ENCODE measurements at places on chromosomes 12 and 14. TPM values are rescaled to one million over a fixed set of nuclear protein-coding genes. Genes with fewer than 3 reads are reported as not detected.

- DNase-seq, result no peak
These were observed 561.6 kb downstream of the RERGL start for GRCh38 chr12:17528394-17528793.

DNA sequence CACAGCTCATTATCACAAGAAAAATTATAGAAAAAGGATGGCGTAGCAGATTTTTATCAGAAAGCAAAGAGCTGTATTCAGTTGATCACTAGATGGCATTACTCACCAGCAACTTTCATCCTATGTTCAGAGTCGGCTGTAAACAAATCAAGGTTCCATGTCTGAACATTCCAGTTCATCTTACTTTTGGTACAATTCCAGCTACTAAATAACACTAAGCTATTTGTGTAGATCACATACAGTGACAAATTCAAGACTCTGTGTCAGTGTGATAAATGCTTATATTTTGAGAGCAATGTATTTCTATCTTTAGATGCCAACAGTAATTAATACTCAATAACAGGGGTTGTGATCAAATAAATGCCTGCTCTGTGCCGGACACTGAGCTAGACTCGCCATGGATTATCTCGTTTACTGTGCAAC lies 30.1 kb downstream of the NRDE2 start:
- DNase-seq, result peak; percentile 53

DNA sequence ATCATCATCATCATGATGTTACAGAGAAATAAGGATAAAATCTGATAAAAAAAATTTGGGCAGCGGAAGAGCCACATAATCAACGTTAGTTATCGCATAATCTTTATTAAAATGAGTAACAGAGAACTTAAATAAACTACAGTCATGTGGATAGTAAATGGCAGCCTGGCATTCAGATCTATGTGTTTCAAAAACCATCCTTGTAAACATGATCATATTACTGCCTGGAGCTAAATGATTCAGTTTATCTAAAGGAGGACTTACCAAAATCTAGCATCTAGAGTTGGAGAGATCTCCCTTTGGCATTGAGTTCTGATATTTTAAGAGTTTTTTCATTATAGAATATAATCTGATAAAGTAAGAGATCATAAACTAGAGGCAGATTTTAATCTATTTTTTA lies 200.1 kb upstream of the MGAT4C start:
- no peak for DNase-seq

DNA sequence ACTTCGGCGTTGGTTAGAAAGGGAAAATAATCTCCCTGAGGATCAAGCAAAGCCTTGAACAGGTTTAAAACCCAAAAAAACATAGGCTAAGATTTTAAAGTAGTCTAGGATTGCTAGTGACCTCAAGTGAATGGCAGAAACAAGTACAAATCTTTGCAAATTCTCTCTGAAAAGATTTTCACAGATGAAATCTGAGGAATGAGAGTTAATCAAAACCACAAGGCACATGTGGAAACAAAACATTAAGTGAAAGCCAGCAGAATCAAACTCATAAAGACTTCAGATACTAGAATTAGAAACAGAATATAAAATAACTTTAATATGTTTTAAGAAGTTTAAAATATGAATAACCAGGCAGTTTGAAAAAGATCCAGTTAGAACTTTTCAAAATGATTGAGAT lies 52.2 kb upstream of the CFL2 start:
- DNase-seq, result no peak

DNA sequence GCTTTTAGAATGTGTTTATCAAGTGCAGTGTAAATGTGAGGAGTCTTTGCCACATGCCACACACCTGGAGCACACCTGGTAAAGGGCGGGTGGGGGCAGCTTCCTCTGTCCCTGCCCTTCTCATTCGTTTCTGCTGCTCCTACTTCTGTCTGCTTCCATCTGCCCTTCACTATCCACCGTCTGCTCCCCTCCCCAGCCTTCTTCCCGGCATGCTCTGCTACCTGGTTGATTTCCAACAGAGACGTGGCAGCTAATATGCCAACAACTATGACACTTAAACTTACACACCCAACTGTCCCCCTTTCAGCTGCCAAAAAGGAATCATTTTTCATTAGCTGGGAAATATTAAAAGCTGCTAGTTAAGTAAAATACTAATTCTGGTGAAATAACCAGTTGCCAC lies 9.1 kb upstream of the CARMIL3 start:
- DNase-seq, result no peak

- peak; percentile 14 for DNase-seq
These were observed 936 bp downstream of the TFCP2 start for GRCh38 chr12:51171884-51172514.

- DNase-seq, result no peak
These were observed 180.2 kb upstream of the PZP start for GRCh38 chr12:9388379-9388778.

- DNase-seq, result no peak
These were observed 877.7 kb downstream of the SLC6A15 start for GRCh38 chr12:84034871-84035270.

GRCh38 chr12:5921966-5922899 lies 22.8 kb downstream of the ANO2 start:
- no peak for DNase-seq

GRCh38 chr12:7099290-7099996 lies 7.2 kb upstream of the C1R start:
- no peak for DNase-seq

GRCh38 chr14:69990323-69990722 lies 111.1 kb downstream of the SMOC1 start:
- no peak for DNase-seq

DNA sequence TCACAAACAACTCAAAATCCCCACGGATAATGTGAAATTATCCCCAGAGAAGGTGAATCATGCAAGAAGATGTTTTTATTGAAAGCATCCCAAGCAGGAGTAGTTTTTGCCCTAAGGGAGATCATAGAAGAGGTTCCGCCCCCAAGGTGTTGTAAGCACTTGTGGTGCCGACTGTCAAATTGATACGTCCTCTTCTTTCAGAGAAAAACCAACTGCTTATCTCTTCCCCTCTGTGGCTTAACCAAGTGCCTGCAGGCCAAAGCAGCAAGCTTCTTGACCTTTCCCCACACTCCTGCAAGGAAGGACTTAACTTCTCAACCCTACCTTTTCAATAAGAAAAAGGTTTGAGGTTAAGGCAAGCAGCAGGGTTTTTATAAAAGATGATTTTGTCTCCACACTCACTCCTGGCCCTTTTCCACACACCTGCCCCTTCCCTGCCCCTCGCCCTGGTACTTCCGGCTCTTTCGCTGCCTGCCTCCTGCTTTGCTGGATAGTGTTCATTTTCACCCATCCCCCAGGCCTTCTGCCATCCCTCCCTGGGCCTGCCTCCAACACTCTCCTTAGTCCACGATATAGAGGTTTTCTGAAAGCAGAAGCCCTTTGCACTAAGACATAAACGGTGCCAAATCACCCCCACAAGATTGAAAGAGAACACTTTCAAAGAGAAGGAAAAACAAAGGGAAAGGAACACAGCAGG lies 114.5 kb downstream of the EGLN3 start:
- no peak for DNase-seq

DNA sequence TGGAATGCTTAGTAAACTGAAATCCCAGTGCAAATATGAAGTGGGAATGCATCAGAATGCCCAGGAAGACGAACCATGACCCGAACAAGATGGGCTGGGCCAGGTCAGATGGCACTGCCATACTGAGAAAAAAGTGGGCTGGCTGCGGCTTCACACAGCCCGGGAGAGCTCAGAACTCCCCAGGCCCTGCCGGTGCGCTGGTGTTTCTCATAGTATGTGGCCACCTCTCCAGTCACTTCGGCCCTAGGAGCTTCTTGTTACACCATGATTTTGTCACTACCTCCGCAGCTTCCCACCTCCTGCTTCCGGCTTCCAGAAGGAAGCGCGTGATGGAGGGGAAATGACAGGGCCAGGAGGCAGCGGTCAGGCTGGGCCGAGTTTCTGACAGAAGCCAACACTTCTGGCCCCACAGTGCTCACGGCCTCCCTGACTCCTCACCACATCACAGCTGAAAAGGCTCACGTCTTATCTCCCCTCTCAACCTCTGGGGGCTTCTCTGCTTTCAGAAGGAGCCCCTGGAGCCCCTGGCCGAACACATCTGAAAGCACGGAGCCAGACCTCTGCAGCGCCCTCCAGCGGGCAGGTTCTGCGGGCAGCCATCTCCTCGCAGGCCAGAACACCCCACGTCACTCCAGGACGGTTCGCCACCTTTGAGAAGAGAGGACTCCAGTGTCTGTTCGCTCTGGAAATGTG lies 30.7 kb downstream of the DAD1 start:
- no peak for DNase-seq

DNA sequence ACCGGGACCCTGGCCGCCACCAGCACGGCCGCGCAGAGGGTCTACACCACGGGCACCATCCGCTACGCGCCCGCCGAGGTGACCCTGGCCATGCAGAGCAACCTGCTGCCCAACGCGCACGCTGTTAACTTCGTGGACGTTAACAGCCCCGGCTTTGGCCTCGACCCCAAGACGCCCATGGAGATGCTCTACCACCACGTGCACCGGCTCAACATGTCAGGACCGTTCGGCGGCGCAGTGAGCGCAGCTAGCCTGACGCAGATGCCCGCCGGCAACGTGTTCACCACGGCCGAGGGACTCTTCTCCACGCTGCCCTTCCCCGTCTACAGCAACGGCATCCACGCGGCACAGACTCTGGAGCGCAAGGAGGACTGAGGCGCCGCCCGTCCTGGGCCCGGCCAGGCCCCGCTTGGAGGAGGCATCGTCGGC lies 150.1 kb downstream of the EGLN3 start:
- DNase-seq, result no peak

DNA sequence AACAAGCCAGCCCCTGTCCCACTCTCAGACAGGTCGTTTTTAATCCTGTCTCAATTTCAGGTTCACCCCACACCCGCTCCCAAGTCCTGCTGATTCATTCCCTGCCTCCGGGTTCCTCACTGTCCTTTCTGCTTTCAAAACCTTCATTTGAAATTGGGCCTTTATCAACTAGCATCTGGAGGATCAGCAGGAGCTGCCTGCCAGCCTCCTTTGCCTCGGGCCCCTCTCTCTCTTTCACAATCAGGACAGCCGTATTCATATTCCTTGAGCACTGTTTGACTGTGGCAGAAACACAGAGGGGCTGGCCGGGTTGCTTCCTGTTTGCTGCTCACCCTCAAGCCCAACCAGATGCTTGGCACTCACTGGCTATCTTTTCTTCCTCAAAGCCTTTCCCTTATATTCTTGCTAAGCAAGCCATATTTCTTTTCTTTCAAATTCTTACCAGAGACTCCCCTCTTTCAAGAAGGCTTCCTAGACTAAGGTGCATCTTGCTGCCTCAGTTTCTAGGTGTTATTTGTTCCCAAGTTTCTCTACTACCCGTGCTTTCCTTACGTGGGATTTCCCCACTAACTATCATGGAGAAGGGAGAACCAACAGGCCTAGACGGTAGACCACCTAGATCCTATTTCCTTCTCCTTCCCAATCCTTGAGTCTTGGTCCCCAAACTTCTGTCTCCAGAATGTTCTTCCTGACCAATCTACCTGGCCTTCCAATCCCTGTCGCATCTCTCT lies 3.0 kb downstream of the GALNT6 start:
- DNase-seq, result no peak

DNA sequence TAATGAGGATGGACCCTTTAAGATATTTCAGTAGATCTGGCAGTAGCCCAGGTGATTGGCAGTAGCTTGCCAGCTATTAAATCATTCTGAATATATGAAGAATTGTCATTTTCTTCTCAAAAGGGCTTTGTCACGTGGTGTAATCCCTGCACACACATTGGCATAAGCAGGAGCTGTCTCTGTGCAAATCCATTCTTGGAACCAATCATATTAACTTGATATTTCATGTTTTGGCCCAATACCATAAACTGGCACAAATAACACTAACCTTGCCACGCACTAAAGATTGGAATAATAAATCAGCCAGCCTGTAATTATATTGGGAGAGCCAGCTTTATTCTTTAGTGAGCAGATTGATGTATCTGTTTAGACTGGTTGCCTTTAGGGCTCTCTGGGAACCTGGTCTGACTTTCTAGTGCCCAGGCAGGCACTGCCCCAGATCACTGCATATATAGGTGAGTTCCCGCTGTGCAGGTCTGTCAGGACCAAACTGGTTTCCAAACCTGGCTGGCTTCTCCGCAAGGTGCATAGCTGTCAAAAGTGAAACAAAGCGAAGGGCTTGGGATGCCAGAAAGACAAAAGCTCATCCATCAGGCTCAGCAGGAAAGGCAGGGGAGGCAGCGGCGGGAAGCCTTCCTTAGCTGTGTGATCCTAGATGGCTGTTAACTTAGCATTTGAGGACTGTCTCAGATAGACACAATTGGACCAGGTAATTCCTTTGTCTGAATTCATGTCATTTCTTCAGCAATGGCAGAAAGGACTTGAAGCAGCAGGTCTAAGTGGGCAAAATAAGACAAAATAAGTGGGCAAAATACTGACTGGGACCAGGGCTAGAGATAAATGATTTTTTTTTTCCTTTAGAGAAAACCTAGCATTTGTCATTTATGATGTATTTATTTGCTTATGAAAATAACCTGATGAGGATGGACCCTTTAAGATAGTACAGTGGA lies 128.8 kb upstream of the DYRK2 start:
- no peak for DNase-seq

- DNase-seq, result no peak
These were observed 48.6 kb downstream of the NKX2-1 start for GRCh38 chr14:36471431-36471830.

DNA sequence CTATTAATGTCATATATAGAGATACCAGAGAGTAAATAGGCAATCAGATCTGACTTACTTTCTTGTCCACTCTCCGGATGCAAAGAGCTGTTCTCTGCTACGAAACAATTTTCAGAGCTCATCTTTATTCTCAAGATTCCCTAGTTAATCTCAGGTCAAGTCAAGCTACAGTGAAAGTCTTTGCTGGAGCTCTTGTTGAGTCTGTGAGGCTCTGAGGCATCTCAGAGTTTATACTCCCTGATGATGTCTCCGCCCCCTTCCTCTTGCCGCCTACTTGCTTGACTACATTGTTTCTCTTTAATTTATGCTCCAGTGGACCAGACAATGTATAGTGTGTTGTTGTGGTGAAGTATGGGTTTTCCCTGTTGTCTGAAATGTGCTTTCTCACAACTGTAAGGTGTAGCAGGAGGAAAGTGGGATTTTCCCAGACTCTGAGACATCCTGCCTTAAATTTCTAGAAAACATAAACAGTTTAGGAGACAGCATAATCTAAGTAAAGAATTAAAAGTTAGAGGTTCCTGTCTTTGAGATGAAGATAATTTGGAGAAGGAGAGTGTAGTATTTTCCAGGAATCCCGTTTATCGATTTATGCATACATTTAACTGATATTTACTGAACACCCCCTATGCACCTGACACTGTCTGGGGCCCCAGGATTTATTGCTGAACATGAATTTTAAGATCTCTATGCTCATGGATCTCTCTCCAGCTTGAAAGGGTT lies at the start of gene CD69:
TSS of gene CD69 (minus strand) at position 203 of the 720 bp plus-strand sequence. CDS start at position 122, 81 bp downstream.
- DNase-seq, result no peak

GRCh38 chr14:54348001-54348611 lies 48.7 kb upstream of the CDKN3 start:
- DNase-seq, result peak; percentile 40

Gene EFS
- not detected for total RNA-seq

Gene HIGD1C
- total RNA-seq, result not detected

Gene TRPV4
- total RNA-seq, result not detected

Gene ZDHHC22
- total RNA-seq, result not detected

Gene MAP3K9
- total RNA-seq, result 2.9 TPM

Gene RND1
- 0.12 TPM for total RNA-seq

Gene OAS1
- total RNA-seq, result 5.1 TPM

Gene PLCZ1
- not detected for total RNA-seq

Gene NEMF
- 24.1 TPM for total RNA-seq

Data from A172 (cell line).